CD8-positive, alpha-beta memory T cell (primary cell): ENCODE measurements at places on chromosomes 11 and 22.

DNA sequence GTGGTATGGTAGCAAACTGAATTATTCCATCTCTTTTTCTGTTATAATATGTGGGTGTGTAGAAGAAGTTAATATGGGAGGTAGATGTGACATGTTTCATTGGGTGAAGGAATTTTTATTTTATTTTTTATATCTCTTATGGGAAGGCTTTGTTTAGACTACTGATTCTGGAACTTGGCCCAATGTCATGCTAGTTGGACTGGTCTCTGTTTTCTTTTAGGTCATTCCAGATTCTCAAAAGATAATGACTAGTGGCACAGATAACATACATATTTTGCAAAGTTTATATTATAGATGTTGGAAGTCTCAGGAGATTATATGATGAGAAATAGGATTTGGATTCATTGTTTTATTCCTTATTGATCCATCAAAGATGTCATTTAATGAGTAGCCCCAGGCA is 1.3 kb upstream of the OOSP3 start:
- no peak for DNase-seq

DNA sequence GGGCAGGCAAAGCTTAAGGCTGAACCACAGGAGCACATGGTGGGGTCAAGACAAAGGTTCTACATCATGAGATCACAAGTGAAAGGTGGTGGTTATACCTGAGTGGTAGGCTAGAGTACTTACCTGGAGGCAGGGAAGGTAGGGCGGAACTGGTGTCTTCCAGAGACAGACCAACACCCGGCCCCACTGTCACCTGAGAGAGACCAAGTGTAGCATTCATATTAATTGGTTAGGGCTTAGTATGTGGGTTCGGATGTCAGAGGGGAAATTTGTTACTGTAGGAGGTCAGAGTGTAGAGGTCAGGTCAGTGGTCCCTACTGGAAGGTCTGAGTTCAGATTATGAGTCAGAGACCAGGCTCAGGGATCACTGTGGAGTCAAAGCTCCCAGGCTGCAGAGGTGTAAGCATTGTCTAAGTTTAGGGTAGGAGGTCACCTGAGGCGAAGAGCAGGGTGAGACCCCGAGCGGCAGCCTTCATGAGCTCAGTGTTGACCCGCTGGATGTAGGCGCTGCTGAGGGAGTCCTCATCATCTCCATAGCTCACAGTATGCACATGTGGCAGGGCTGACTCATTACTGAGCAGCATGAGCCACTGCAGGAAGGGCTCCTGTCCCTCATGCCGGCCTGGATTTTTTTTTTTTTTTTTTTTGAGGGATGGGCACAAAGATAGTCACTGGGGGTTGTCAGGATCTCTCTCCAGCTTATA is 3.2 kb downstream of the TPP1 start:
- no peak for DNase-seq

DNA sequence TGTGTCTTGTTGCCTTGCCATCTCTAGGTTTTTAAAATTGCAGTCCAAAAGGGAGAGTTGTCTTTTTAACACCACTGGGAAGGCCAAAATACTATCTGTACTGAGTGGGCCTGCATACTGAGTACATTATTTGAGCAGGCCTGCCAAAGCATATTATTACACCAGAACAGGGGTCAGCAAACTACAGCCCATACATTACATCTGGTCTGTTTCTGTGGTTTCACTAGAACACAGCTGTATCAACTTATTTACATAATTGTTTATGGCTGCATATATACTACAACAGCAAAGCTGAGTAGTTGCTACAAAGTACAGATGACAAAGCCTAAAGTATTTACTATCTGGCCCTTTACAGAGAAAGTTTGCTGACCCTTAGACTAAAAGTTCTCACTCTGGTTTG is 74.0 kb downstream of the USP35 start:
- DNase-seq, result no peak

- DNase-seq, result no peak
Observed at GRCh38 chr22:25475257-25476022, 89.0 kb upstream of the GRK3 start.

- DNase-seq, result no peak
Observed at GRCh38 chr22:17410576-17410975, 41.3 kb downstream of the CECR2 start.

- no peak for DNase-seq
Observed at GRCh38 chr22:44118645-44119315, 61.9 kb upstream of the PARVG start.

GRCh38 chr22:31350410-31350863 is 4.3 kb upstream of the PATZ1 start:
- DNase-seq, result no peak

- no peak for DNase-seq
Observed at GRCh38 chr11:44763121-44763820, 36.5 kb downstream of the TSPAN18 start.

DNA sequence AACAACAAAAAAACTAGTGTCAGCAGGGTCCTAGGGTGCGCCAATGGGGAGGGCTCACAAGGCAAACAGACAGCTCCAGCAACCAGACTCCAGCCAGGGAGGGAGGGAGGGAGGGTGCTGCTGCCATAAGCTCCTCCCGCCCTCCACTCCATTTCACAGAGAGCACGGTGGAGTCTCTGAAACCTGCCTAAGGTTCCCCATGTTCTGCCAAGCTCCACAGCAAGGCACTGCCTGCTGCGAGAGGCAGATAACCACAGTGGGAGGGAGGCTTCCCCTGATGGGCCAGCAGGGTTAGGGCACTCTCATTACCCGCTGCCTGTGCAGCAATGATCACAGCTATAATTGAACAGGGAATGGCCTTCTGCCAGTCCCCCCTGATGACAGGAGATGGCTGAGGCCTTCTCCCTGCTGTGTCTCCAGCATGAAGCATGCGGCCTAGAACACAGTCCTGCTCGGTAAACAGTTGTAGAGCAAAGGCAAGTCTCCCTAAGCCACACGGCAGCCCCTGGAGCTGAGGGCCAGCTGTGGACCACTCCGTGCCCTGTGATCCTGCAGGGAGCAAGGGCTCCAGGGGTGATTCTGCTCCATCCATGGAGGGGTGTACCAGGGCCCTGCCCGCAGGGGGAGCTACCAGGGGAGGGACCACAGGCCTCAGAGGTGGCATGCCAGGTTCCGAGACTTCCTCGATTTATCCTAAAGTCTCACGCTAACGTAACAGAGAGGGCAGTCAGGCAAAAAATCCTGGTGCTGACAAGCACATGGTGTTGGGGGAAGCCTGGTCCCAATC is 42.9 kb downstream of the PC start:
- DNase-seq, result no peak

GRCh38 chr11:10567446-10567845 is 1.0 kb downstream of the LYVE1 start:
- no peak for DNase-seq

GRCh38 chr22:28542980-28543621 is 136.5 kb downstream of the TTC28 start:
- no peak for DNase-seq

GRCh38 chr22:36218648-36219193 is 17.1 kb upstream of the APOL4 start:
- no peak for DNase-seq

DNA sequence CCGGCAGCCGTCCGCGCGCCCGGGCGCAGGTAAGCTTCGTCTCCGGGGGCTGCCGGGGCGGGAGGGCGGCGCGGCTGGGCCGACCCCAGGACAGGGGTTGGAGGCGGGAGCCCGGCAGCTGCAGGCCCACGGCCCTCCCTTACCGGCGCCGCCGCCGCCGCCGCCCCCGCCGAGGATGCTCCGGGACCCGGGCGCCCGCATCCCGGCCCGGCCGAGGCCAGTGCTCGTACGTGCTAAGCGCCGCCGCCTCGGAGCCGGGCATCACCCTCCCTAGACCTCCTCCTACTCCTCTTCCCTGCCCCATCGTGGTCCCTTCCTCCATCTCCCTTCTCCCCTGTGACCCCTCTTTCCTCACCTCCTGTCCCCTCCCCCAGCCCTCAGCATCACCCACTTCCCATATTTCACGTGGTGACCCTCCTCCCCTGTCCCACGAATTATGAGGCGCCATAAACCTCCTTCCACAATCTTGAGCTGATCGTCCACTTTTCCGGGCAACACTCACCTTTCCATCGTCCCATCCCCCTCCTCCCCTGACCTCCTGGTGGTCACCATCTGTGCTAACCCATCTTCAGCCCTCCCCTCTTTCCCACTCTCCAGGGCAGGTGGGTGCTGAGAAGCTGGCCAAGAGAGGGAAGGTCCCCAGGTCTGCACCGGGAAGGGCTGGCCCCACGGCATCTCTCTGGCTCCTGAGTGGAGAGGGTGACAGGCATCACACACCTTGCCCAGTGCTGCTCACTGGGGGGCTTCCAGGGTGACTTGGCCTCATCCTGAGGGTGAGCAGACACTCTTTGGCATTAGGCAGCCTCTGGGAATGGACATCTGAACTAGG is 612 bp downstream of the ASPHD2 start:
- DNase-seq, result no peak

DNA sequence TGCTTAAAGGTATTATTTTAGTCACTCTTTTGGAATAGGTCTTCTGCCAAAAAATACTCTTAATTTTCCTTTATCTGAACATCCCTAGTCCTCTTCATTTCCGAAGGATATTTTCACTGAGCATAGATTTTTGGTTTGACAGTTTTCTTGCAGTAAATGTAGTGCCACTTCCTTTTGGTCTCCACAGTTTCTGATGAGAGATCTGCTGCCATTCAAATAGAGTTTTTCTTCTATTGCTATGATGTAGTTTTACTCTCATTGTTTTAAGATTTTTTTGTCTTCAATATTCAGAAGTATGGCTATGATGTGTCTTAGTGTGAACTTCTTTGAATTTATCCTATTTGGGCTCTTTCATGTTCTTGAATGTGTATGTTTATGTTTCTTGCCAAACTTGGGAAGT is 281.1 kb upstream of the SORL1-AS1 start:
- DNase-seq, result no peak

GRCh38 chr22:47397673-47398072 is 635.2 kb downstream of the TBC1D22A start:
- no peak for DNase-seq

GRCh38 chr11:44324749-44325525 is 15.0 kb upstream of the ALX4 start:
- no peak for DNase-seq

- peak; percentile 3 for DNase-seq
Observed at GRCh38 chr22:48888466-48889208, 939.0 kb downstream of the BRD1 start.

- DNase-seq, result no peak
Observed at GRCh38 chr22:33598821-33599220, 321.5 kb downstream of the LARGE1 start.

DNA sequence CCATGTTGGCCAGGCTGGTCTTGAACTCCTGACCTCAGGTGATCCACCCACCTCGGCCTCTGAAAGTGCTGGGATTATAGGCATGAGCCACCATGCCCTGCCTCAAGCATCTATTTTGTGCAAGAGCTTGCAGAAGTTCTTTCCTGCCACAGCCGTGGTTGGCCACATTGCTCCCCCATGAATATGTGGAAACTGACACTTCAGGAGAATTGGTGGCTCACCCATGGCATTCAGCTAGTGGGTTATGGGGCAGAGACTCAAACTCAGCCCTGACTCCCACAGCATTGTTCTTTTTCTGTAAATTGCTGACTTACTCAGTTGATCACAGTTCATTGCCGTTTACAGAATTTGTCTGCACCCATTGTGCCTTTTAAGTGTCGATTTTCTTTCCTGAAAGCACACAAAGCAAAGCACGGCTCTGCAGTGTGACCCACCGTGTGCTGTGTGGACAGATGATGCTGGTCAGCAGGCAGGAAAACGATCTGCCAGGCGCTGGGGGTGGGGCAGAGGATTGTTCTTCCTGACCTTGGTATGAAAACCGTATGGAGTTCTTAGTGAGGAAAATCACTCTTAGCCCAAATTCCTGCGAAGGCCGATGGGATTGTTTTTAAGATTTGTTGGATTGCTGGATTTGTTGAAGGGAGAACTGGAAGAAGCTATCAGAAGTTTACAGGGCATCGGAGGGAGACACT is 115.6 kb downstream of the PTPRJ start:
- DNase-seq, result no peak

GRCh38 chr11:118090545-118091162 is 3.9 kb upstream of the SMIM35 start:
- DNase-seq, result no peak

DNA sequence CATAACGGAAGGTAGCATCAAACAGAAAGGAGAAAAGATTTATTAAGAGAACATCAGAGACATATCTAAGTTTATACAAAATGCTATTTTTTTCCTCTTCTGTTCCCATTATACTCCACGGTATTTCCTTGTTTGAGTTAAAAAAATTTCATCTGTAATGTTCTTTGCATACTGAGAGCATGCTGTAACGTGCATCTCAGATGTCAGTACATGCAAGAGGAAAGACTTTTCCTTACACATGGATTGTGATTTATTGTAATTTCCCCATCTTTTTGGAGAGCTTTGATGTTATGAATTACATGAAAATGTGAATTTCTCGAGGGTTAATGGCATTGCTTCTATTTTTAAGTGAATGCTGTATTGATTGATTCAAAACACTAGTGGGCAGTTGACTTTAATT is 1164.0 kb downstream of the LRRC4C start:
- no peak for DNase-seq

DNA sequence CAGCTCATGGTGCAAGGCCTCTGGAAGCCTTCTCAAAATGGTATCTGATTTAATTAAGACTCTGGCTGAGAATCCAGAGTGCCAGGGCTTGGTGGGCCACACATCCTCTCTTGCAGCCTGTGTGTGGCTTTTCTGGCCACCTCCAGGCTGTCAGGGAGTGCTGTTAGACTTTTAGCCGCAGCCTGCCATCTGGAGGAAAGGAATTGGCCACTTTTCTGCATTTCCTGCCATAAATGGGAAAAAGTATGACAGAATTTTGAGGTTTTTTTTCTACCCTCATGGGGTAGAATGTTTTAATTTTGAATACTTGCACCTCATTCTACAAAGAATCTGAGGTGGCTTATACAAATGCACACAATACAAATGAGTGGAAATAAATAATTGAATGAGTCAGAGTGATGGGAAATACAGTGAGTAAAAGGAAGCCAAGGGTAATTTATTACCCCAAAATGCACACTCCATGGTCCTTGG is 218.4 kb downstream of the ADAMTS15 start:
- DNase-seq, result no peak

DNA sequence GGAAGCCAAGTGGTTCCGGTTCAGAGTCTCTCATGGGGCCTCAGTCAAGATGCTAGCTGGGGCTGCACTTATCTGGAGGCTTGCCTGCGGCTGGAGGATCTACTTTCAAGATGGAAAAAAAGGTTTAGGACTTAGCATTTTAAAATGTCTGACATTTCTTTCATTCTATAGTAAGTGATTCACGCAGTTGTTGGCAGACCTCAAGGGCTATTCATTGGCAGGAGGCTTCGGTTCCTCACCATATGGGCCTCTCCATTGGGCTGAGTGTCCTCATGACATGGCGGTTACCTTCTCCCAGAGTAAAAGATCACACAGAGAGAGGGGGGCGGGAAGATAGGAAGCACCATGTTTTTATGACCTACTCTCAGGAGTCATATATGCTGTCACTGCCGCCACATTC is 298.0 kb upstream of the PLET1 start:
- no peak for DNase-seq

GRCh38 chr22:27205492-27206373 is 548.3 kb downstream of the MIAT start:
- no peak for DNase-seq
